T-helper 2 cell treated with Interferon-gamma antibody and Interleukin-4, amounts not matched to agents 5 μg/mL and 100 μg/mL, for 36 hours (primary cell): ENCODE measurements at places on chromosomes 12 and 14.

GRCh38 chr14:72169521-72169920 lies 237.3 kb downstream of the RGS6 start:
- DNase-seq = no peak

DNA sequence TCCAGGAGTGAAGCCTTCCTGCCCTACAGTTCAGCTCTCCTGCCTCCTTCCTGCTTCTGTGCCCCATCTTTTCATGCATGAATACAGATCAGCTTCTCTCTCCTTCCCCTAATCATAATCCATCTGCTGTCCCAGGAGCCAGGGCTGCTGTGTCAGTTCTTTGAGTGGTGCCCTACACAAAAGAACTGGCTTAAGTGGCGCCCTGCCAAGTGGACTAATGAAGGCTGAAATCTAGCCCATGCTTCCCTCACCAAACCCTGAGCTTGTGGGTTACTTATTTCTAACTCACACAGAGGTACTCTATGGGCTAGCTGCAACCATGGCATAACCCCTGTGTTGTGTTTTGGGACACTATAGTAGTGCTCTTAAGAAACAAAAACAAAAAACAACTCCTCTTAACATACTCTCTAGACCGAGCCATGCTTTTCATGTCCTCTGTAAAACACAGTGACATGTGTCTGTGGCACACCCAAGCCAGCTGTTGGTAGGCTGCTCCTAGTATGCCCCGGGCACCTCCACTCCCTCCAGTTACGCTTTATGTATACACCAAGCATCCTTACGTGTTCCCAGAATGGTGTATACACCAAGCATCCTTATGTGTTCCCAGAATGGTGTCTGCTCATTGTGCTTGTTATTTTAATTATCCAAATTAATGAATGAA lies 19.3 kb upstream of the ETV6 start:
- DNase-seq = no peak

DNA sequence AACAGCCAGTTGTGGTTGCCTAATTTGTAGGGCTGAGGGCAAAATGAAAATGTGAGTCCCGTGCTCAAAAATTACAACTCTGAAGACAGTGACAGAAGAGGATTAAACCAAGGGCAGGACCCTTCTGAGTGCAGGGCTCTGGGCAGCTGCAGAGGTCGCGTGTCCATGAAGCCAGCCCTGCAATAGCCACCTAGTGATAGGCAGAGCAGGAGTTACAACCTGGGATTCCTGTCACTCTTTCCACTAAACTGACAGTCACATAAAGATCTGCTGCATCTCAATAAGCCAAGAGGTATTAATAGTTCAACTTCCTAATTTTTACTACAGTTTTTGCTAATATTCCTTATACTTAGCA lies 94.1 kb downstream of the SLC2A13 start:
- DNase-seq = no peak

DNA sequence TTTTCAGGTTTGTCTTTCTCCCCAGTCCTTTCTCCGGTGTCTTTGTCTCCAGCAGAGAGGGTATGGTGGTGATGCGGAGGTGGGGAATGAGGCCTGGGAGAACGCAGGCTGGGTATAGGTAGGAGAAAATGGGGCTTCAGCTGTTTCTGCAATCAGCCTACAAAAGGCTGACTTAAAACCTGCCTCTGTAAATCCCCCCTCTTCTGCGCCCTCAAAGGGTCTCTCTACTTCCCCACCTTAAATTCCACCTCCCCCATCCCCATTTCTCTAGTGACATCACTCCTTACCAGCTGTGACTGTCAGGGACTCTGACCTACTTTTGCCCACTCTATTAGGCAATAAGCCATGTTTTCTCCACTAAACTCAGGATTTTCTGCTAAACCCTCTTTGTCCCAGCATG lies 8.1 kb upstream of the RIMKLB start:
- no peak for DNase-seq

- no peak for DNase-seq
Observed at GRCh38 chr12:120432772-120433525, 5.0 kb upstream of the COX6A1 start.
